Transverse colon (tissue), 4 donors: ENCODE measurements at places on chromosomes 4 and X. TPM values are rescaled to one million over a fixed set of nuclear protein-coding genes. Genes with fewer than 3 reads are reported as not detected.

The HSFX3 gene
- total RNA-seq: not detected

DNA sequence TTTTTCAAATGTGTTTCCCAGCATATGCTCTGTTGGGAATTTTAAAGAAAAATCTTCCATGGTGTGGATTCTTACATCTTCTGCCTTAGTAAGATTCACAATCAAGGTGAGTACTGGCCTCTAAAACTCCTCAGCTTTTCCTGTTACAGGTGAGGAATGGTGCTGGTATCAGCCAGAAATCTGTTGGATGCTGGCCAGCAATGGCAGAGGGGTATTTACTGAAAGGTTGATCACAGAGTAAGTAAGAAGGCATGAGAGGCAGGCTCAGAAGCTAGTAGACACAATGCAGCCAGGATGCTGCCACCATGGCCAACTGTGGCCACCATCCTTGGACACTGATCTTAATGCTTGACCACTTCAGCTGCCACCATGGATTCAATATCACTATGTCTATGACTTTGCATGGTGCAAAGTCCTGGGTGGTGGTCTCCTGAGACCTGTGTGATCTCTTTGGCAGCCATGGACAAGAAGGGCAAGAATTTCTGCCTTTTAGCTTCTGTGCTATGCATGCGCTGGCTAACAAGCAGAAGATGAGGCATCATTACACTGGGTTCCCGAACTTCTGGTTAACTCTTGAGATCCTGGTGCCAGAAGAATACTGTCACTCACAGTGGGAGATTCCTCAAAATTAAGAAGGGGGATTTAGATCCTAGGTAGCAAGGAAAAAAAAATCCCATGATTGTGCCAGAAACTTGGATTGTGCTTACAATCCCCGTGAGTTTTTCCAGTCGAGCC lies 60.2 kb downstream of the CHRNA9 start:
- no peaks in the 10 kb centered on the region for H3K4me1 ChIP-seq
- H3K27me3 ChIP-seq: no peaks in the 10 kb centered on the region
- DNase-seq: no peak
- no peaks in the 10 kb centered on the region for H3K36me3 ChIP-seq
- no peak overlapping the region for H3K4me3 ChIP-seq

DNA sequence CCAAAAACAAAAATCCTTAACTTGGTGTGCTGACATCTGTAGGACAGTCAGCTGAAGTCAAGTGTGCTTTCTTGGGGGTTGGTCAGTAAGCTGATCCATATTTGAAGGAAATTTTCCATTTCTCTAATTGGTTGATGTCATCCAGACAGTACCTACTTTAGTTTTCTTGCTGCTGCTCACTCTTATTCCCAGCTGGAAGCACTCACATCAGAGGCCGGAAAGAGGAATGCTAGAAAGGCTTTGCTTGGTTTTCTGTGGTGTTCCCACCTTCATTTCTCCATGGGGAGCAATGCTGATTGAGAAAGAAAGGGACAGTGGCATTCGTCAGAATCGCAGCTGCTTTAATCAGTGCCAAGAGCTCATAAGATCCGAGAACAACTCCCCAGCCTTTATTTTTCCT lies 227.0 kb downstream of the C4orf33 start:
- H3K36me3 ChIP-seq: no peaks in the 10 kb centered on the region
- H3K27ac ChIP-seq: no peak overlapping the region
- H3K27me3 ChIP-seq: no peaks in the 10 kb centered on the region
- no peak overlapping the region for H3K4me3 ChIP-seq
- DNase-seq: no peak

DNA sequence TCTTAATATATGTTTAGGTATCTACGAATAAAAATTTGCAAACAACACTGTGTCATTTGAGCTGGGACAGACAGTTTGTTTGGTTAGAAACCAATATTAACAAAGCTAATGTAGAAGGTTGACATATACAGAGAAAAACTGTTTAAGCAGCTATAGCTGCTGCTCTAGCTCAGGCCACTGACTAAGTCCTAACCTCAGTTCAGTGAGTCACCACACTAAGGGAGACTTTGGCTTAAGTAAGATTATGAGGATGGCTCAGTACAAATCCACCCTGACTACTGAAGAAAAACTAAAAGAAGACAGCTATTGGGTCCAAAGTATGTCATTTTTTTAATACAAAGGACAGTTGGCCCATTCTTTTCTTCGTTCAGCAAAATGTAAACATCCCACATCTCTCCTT lies 717.3 kb upstream of the ACTRT1 start:
- H3K27me3 ChIP-seq: no peaks in the 10 kb centered on the region
- no peak overlapping the region for H3K27ac ChIP-seq

DNA sequence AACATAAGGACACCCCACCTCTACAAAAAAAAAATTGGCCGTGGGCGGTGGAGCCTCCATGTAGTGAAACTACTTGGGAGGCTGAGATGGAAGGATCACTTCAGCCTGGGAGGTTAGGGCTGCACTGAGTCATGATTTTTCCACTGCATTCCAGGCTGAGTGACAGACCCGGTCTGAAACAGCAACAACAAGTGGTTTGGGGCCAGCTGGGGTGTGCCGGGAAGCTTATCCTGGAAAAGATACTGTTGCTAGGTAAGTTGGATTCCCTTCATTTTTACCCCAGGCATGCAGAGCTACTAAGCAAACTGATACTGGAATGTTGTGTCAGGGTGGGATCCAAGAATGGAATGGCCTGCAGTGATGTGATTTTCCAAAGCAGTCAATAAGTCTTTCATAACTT lies 57.0 kb downstream of the XAGE2 start:
- no peak for DNase-seq
- no peak overlapping the region for H3K27ac ChIP-seq
- H3K36me3 ChIP-seq: no peaks in the 10 kb centered on the region
- H3K27me3 ChIP-seq: no peaks in the 10 kb centered on the region

DNA sequence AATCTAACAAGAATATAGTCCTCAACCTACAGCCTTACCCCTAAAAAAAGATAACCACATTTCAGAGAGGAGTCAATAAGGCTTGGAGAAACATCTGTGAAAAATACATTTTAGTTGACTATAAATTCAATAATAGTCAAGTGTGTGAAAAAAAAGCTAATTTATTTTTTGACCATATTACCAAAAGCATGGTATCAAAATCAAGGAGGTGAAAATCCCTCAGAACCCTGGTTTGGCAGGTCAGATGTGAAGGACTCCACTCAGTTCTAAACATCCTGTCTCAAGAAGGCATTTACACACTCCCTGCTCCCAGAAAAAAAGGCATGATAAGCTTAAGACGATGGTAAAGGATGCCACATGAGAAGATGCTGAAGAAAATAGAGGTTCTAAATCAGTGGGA lies 745.1 kb upstream of the TENM3 start:
- H3K4me3 ChIP-seq: no peak overlapping the region
- no peak overlapping the region for H3K27ac ChIP-seq
- no peaks in the 10 kb centered on the region for H3K4me1 ChIP-seq

The MAGED4B gene
- total RNA-seq: 1.5 TPM

DNA sequence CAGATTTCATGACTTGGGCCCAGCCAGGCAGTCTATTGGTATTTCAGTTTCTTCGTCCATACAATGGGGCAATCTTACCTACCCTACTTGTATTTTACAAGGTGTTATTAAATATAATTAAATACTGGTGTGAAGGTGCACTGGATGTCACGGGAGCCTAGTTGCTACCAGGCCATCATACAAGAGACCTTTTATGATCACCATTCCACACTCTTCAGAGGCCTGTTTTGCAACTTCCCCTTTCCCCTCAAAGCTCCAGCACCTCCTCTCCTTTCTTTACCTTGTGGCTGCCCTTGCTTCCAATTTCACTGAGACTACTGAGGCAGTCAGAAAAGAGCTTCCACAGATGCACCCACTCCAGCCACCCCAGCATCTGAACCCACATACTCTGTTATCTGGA lies 93.8 kb upstream of the HELT start:
- H3K27me3 ChIP-seq: no peaks in the 10 kb centered on the region
- no peaks in the 10 kb centered on the region for H3K4me1 ChIP-seq
- H3K36me3 ChIP-seq: no peaks in the 10 kb centered on the region
- H3K4me3 ChIP-seq: no peak overlapping the region
- H3K27ac ChIP-seq: no peak overlapping the region

- H3K4me1 ChIP-seq: peaks cover 55% of the 10 kb centered on the region
- peak; percentile 69 for DNase-seq
- H3K36me3 ChIP-seq: no peaks in the 10 kb centered on the region
- H3K27ac ChIP-seq: peak overlapping the region; percentile 99
These were observed 668 bp upstream of the TAPT1 start for GRCh38 chr4:16226816-16227461.

DNA sequence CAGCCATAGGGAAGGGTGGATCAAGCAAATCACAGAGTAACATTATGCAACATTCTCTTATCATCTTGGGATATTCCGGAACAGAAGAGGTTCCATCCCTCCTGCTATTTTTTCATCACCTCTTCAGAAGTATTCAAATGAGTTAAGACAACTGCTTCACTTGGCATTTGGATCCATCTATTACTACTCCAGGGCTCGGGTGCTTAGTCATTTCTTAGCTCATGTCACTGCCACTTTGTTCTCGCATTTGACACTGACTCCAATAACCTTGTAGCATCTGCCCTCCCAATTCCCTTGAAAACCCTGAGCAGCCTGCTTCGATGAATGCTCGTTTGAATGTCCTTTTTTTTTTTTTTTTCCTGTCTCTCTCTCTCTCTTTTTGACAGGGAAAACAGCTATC lies 114.9 kb downstream of the PPARGC1A start:
- H3K36me3 ChIP-seq: no peaks in the 10 kb centered on the region
- no peak overlapping the region for H3K4me3 ChIP-seq
- no peak for DNase-seq
- no peak overlapping the region for H3K27ac ChIP-seq
- no peaks in the 10 kb centered on the region for H3K27me3 ChIP-seq
- peaks cover 2% of the 10 kb centered on the region for H3K4me1 ChIP-seq

GRCh38 chrX:109601486-109601885 lies 23.5 kb downstream of the KCNE5 start:
- H3K27me3 ChIP-seq: no peaks in the 10 kb centered on the region
- no peaks in the 10 kb centered on the region for H3K4me1 ChIP-seq
- no peak overlapping the region for H3K27ac ChIP-seq
- DNase-seq: no peak

The ANK2 gene
- 47.4 TPM for total RNA-seq
